Testis (tissue), 5 donors: ENCODE measurements at places on chromosomes 5 and 9. TPM values are rescaled to one million over a fixed set of nuclear protein-coding genes. Genes with fewer than 3 reads are reported as not detected.

DNA sequence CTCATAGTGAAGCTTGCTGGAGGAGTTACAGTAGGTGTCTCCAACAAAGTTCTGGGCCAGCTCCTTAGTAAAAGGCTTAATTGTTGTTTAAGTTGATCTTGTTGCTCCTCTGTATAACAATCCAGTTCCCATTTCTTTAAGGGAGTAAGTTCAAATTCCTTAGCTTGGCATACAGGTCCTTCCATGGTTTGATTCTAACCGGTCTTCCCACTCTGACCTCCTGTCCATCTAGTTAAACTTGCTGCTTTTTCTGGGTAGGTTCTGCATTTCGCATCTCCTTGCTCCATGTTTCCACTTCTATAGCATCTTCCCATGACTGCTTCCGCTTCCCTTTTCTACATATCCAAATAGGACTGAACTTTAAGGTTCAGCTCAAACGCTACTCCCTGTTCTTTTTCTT, 95.5 kb downstream of the ARHGAP26 start:
- H3K27ac ChIP-seq: no peak overlapping the region
- peaks cover 44% of the 10 kb centered on the region for H3K4me1 ChIP-seq
- no peaks in the 10 kb centered on the region for H3K36me3 ChIP-seq
- no peaks in the 10 kb centered on the region for H3K27me3 ChIP-seq
- no peak for DNase-seq
- H3K4me3 ChIP-seq: no peak overlapping the region

DNA sequence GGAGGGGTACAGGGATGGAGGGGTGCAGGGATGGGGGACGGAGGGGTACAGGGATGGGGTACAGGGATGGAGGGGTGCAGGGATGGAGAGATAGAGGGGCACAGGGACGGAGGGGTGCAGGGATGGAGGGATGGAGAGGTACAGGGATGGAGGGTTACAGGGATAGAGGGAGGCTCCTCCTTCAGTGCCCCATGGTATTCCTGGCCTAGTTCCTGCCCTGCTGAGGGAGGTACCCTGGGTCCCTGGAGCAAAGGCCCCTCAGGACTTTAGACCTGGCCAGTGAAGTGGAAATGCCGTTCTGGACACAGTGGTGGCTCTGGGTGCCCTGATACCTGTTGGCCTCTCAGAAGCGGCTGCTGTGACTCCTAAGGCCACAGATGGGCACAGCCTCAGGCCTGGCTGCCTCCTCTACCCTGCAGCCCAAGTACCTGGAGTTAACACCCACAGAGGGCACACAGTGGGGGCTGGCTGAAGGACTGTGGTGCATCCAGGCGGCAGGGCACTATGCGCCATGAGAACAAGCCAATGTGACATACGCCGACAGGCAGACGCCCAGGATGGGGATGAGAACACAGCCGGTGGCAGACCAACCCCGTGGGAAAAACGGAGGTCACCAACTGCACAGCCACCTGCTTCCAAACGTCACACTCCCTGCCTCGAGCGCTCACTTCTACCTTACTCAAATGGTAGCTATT, 8.4 kb downstream of the PTGES2 start:
- H3K27ac ChIP-seq: no peak overlapping the region
- no peak for DNase-seq
- H3K4me3 ChIP-seq: no peak overlapping the region
- H3K27me3 ChIP-seq: no peaks in the 10 kb centered on the region
- H3K4me1 ChIP-seq: peaks cover 3% of the 10 kb centered on the region

- H3K36me3 ChIP-seq: no peaks in the 10 kb centered on the region
- H3K4me1 ChIP-seq: no peaks in the 10 kb centered on the region
- no peak overlapping the region for H3K27ac ChIP-seq
- no peak overlapping the region for H3K4me3 ChIP-seq
- no peak for DNase-seq
These were observed 427.3 kb downstream of the ISL1 start for GRCh38 chr5:51810592-51810991.

DNA sequence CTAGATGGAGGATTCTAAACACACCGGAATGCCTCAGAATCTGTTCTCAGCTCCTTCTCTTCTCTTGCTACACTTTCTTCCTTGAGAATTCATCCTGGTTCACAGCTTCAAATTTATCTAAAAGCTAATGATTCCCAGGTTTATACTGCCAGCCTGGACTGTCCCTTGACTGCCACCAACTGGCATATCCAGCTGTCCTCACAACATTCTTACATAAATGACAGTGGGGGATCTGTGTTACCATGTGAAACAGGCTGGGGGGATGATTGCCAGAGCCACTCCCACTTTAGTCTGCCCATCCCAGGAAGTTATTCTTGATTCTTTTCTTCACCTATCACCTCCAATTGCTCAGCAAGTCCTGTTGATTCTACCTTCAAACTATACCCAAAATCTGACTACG, 27.2 kb upstream of the ZFR start:
- no peak overlapping the region for H3K4me3 ChIP-seq
- H3K4me1 ChIP-seq: no peaks in the 10 kb centered on the region
- peak; percentile 45 for DNase-seq
- no peak overlapping the region for H3K27ac ChIP-seq
- no peaks in the 10 kb centered on the region for H3K36me3 ChIP-seq

ZFP2 gene
- 6.8 TPM for total RNA-seq

- H3K36me3 ChIP-seq: no peaks in the 10 kb centered on the region
- H3K27me3 ChIP-seq: no peaks in the 10 kb centered on the region
- no peak for DNase-seq
- H3K4me1 ChIP-seq: peaks cover 6% of the 10 kb centered on the region
- H3K4me3 ChIP-seq: no peak overlapping the region
These were observed 377.2 kb downstream of the GADD45G start for GRCh38 chr9:89982016-89982415.

IFNE gene
- total RNA-seq: 0.47 TPM

DNA sequence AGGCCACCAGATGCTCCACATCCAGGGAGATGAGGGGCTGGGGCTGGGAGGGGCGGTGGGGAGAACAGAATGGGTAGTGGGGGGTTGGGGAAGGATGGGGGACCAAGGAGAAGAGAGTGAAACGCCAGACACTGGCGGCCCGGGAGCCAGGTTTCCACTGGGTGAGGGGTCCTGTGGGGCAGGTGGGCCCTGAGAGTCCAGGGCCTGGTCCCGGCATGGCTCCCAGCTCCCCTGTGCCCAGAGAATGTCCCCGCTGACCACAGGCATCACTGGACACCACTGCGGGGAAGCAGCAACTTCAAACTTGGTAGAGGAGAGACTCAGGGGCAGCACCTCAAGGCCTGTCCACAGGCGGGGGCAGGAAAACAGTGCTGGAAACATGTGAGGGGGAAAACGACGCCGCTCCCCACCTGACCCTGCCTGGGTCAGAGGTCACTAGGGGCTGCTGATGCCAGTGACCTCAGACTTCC, 13.2 kb downstream of the NINJ1 start:
- H3K27me3 ChIP-seq: no peaks in the 10 kb centered on the region
- H3K36me3 ChIP-seq: no peaks in the 10 kb centered on the region
- peaks cover 19% of the 10 kb centered on the region for H3K4me1 ChIP-seq
- H3K4me3 ChIP-seq: no peak overlapping the region

SOX30 gene
- total RNA-seq: 47.7 TPM
